ENCODE measurements at places on chromosomes 6 and 20.

DNA sequence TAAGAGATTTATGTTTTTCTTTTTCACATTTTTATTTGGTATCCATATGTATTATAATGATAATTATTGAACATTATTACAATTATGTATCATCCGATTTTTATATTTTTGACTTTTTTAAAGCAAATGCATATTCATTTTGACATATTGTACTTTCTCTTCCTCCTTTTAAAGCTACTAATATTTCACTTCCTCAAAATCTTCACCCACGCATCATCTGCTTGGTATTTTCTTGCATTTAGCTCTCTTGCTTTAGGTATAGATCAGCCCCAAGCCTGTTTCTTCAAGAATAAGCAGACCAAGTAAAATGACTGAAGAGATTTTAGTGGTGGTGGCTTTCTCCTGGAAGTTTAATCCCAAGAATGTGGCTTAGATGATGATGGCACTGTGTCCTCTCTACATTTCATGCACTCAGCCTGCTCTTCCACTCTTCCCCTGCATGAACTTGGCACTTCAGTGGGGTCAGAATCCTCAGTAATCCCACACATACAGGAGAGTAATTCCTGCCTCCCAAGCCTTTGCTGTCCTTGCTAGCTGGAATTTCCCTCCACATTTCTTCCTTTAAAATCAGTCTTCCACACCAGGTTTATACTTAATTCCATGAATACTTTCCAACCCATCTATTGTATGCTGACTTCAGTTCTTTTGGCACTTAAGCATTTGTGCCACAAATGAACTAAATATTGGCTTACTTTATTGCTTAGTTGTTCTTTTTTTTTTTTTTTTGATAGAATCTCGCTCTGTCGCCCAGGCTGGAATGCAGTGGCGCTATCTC, 8.2 kb downstream of the NCOA7 start:
- DNase-seq = no peak

- peak; percentile 45 for DNase-seq
These were observed 534.2 kb downstream of the HACE1 start for GRCh38 chr6:104325341-104326172.

DNA sequence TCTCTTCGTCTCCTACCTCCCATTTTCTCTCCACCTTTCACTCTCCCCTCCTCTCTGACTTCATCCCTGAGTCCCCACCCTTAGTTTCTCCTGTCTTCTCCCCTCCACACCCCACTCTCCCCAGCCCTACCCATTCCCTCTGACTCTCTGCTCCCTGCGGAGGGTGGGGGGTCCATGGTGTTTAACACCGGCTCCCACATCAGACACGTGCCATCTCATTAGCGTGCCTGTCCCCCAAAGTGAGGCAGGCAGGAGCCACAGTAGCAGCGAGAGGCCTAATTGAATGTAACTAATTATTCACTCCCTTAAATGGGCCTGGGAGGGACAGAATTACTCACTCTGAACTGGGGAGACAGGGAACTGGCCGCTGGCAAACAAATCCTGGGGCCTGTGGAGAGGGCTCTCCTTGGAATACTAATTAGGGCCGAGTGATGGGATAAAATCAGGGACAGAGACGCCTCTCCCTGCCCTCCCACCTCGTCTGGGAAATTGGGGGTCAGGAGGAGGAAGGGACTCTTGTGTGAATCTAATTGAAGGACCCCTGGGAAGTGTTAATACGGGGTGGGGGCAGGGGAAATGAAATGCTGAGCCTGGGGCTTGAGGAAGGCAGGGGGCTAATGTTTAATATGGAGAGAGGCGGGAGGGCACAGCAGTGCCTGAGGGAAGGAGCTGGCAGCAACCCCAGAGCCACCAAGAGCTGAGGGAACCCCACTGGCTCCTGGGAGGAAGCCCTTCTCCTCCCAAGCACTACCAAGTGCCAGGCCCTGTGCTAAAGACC, 17.9 kb downstream of the CD40 start:
- no peak for DNase-seq

DNA sequence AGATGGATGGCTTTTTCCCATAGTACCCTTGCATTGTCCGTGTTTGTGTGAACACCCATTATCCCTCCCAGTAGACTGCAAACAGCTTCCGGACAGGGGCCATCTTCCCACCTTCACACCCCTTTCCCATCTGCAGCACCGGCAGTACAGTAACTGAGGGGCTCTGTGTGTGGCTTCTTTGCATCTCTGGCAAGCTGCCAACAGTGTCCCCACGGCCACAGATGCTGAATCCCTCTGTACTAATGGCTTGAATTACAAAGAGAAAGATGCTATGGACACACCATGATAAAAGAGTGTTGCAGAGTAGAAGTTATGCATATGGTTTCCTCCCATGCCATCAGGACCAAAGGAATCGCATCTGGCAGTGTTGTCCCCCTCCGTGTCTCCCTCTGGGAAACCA, 101.1 kb upstream of the CDYL start:
- no peak for DNase-seq

GRCh38 chr6:166307082-166308032, 835 bp downstream of the PRR18 start:
- DNase-seq = no peak

DNA sequence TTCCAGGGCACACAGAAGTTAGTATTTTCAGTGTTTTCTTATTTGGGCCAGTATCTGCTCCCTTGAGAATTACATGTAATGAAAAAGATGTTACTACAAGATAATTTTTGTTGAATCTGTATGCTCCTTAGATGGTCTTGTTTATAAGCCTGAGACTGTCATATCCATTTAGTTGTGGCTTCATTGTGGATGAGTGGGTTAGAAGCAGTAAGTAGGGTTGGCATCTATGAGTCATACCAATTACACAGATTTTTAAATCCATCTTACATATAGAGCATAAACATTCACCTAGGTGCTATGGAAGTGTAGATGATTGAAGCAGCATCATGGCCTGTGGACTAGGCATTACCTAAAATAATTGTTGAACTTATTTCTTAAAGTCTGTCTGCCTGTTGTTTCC, 13.5 kb upstream of the BAG2 start:
- no peak for DNase-seq

GRCh38 chr6:138089325-138089724, 17.9 kb downstream of the PERP start:
- no peak for DNase-seq

GRCh38 chr20:62860924-62861691, 514 bp downstream of the TCFL5 start:
- DNase-seq = peak; percentile 26

DNA sequence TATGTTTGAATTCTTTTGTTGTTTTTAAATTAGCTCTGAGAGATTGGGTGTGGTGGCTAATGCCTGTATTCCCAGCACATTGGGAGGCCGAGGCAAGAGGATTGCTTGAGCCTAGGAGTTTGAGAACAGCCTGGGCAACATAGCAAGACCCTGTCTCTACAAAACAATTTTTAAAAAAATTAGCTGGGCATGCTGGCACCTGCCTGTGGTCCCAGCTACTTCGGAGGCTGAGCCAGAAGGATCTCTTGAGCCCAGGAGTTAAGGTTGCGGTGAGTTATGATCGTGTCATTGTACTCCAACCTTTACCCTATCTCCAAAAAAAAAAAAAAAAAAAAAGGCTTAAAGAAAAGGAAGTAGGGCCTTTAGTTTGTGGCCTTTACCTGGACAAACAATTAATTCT, 22.9 kb downstream of the DHX35 start:
- no peak for DNase-seq

DNA sequence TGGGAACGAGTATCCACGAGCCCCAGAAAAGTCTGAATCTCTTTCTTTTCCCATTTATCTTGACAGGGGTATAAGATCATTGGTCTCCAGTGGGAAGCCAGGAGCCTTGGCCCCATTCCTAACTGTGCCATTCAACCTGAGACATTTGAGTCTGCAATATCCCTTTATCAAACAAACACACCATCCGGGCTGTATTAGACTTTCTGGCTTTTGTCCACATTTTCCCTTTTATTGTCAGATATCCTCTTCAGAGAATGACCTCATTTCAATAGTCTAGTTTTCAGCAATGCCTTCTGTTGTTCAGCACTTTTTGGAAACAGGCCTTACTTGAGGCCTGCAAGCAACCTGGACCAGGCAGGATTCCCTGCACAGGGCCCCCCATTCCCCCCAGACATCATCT, 15.7 kb downstream of the BPIFA1 start:
- no peak for DNase-seq

DNA sequence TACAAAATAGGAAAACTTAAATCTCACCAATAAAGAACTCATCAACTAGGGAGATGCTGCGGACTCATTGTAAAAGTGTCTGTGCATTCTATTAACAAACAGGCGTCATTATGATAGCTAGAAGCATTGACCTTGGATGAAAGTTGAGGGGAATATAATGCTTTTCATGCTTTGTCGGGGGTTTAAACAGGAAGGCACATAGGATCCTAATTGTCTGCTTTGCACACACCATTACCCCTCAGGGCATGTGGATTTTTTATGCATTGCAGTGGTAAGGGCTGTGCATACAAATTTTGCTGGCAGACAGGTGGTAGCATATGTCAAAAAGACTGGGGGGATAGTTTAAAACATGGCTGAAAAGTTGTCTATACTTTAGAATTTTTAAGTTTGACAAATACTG, 447.9 kb upstream of the PLCB4 start:
- no peak for DNase-seq

- no peak for DNase-seq
These were observed 39.6 kb upstream of the PDE10A start for GRCh38 chr6:165702669-165703068.

- no peak for DNase-seq
These were observed 491.9 kb upstream of the SOX4 start for GRCh38 chr6:21101694-21102093.

GRCh38 chr6:41832263-41832662, 44.8 kb downstream of the TOMM6 start:
- no peak for DNase-seq

DNA sequence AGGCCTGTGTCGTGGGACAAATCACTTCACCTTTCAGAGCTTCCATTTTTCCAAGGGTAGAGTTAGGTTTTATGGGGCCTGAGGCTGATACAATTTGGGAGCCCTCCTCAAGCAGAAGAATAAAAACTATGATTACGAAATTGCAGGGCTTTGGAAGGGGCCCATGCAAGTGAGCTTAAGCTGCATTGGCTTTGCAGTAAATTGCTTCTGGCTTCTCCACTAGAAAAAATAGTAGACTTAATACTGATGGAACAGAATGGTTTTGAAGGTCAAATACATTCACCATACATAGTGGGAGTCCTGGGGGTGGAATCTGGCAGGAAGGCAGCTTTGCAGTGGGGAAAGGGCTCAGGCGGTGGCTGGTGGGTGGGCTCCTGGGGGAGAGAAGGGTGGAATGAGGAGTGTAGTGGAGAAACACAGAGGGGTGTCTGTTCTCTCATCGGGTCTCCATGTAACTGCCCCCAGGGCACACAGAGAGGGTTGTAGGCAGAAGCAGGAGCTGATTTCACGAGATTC, 55.9 kb upstream of the RNF24 start:
- DNase-seq = peak; percentile 41

DNA sequence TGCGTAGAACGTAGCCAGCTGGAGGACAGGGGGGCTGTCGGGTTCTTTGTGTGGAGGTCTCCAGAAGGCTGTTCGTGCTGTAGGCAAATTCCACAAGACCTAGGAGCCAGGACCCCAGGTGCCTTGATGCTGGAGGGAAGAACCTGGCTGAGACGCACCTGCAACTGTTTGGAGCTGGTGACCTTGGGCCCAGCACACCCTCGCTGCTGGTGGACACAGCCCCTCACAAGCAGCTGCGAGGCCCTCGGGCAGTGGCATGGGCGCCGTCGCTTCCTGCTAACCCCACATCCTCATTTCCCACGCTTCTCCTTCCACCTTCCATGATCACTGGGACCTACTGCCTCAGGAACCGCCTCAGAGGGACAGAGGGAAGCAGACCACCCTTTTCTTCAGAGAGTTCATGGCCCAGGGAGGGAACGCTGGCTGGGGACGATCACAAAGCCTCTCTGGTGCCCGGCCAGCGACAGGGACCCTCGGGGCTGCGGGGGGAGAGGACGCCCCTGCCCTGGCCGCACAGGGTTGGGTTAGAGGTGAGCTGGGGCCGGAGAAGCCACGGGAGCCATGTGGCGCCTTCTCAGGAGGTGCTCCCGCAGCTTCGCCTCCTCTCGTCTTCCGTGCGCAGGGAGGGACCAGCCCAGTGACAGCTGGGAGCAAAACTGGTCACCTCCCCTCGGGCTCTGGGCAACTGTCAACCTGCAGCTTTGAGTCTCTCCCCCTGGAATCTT, 18.4 kb downstream of the DLL1 start:
- DNase-seq = no peak

DNA sequence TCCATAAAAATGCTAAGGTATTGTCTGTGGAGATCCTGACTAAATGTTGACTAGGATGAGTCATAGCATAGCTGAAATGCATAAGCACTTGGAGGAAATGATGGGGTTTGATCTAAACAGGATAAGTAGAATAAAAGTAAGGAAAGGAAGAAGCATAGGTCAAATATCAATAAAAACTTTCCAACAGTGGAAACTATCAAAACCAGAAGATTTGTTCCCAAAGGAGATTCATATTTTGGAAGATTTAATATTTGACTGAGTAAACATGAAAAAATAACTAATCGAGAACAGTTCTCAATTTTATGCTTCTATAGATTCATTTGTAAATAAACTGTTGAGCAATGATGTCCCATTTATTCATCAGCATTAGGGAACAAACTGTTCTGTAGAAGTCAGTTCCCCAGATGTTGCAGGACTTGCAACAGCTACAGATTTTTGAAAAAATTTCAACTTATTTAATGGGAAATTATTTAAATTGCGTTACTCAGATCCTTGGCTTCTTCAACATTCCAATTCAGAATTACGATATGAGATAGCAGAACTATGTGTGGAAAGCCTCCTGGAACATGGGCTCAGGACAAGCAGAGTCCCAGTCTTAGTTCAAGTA, 133.7 kb upstream of the TBX18 start:
- peak; percentile 73 for DNase-seq

DNA sequence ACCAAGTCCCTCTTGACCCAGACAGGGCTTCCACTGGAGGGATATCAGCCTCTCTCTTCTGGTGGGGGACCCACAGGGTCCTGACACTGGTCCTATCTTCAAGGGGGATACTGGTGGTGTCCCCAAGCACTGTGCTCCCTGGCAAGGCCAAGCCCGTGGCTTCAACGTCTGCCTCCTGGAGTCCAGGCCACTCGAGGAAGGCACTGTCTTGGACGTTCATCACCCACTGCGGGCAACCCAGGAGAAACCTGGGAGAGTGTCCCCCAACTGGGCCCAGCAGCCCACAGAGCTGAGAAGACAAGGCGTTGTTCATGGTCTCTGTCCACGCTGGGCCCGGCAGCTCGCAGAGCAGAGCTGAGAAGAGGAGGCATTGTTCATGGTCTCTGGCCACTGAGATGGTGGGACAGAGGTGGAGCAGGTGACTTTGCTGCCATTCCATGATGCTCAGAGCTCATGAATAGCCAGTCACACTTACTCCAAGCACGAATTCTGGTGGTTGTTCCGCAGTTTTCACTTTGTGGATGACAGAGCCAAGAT, 37.5 kb upstream of the FRMD1 start:
- no peak for DNase-seq

Measured in fibroblast of villous mesenchyme (primary cell).